Erythroblast (primary cell): ENCODE measurements at places on chromosomes 1 and 21.

DNA sequence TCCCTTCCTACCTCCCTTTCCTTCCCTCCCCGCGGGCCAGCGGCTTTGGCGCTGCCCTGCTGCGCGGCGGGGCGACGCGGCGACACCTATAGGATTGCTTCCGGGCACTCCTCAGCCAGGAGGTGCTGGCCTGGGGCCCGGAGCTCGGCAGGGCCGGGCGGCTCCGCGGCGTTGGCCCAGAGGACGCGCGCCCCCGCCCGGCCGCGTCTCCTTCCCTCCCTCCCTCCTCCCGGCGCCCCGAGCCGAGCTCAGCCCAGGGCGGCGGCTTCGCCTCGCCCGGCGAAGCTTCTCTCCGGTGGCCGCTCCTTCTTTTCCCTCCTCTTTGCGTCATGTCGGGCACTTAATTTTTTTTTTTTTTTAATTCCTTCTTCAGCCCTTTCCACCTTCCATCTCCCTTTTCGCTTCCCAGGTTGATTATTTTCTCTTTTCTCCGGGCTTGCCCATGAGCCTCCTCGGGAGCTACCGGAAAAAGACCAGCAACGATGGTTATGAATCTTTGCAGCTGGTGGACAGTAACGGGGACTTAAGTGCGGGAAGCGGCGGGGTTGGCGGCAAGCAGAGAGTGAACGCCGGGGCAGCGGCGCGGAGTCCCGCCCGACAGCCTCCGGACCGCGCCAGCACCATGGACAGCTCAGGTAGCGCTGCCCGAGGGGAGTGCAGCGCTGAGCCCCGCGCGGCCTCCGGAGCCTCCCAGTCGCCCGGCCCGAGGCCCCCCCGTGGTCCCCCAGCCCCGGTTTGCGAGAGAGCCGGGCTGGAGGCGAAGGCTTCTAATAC, at the start of gene DNAJC6:
Gene DNAJC6, plus strand, starts transcription at position 240 of the 774 bp plus-strand sequence. Its CDS starts 203 bp downstream, at position 443.
- DNase-seq, result peak; percentile 93

DNA sequence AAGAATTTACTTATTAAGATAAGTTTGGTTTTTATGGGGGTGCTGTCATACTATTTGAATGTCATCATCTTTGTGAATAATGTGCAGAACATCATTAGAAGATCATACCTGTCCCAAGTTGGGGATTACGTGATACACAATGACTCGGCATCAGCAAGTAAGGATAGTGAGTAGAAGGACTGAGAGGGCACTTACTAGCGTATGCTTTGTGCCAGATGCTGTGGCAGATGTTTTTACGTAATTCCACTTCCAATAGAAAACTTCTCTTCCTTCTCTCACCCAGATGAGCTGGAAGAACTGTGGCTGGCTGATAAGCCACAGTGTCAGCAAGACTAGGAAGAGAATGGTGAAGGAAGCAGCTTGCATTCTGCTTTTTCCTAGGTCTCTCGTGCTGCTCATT, 28.1 kb upstream of the TGFB2 start:
- peak; percentile 39 for DNase-seq

DNA sequence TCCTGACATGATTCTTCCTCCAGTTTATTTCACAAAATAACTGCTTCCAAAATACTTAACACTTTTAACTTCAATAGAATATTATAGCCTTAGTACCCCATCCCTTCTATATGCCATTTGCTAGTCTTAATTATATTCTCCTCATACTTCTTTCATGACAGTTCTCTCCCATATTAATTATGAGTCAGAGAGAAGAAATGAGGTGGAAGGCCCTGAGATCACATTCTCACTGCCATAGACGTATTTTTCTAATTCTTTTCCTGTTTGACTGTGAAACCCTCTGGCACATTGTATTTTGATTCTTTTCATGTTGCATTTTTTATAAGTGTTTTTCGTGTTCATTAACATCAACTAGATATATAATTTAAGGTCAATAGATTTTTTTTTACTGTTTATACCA, 88.4 kb downstream of the GTF2B start:
- DNase-seq, result no peak

GRCh38 chr1:61450872-61451571, 273.9 kb downstream of the TM2D1 start:
- no peak for DNase-seq

GRCh38 chr1:24369801-24370200, 43.8 kb downstream of the STPG1 start:
- DNase-seq, result no peak

GRCh38 chr1:17009706-17010105, 2.0 kb downstream of the ATP13A2 start:
- DNase-seq, result no peak

DNA sequence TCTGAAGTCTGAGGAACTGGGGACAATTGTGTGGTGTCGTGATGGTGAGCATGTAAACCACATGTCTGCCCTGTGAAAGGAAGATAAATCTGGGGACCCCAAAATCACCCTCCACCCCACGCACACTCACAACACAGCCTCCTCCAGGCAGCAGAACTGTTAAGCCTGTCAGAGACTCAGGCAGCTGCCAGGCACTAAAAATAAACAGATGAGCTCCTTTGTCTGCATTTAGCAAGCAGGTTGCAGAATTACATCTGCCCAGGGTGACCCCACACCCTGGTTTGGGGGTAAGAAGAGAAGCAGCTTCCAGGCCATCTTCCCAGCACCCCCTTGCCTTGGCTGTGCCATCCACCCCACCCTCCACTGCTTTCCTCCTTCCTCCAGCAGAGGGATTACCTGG, 119.1 kb upstream of the RUNX3 start:
- DNase-seq, result no peak
